Stimulated activated naive CD8-positive, alpha-beta T cell treated with anti-CD3 and anti-CD28 coated beads, Interleukin-15, Interleukin-2, amounts not matched to agents 100 U/mL and 50 U/mL, for 24 hours (primary cell): ENCODE measurements at places on chromosomes 6 and 20.

DNA sequence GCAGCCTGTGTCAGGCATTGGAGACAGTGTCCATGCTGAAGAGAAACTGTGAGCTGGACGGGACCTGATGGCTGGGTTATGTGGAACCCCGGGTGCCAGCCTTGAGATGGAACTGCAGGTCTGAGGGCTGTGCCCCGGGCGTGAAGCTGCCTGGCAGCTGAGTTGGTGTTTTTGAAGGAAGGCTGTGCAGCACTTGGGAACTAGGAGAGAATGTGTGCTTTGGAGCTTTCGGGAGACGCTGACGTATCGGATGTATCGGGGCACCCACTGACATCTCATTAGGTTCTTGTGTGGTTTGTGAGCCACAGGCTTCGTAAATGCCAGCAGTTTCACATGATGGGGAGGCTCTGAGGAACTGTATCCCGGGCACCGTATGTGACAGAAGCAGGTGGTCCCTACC, 2.2 kb downstream of the DLGAP4 start:
- DNase-seq, result no peak

- no peak for DNase-seq
These were observed 37.3 kb downstream of the TFEB start for GRCh38 chr6:41697861-41698781.

DNA sequence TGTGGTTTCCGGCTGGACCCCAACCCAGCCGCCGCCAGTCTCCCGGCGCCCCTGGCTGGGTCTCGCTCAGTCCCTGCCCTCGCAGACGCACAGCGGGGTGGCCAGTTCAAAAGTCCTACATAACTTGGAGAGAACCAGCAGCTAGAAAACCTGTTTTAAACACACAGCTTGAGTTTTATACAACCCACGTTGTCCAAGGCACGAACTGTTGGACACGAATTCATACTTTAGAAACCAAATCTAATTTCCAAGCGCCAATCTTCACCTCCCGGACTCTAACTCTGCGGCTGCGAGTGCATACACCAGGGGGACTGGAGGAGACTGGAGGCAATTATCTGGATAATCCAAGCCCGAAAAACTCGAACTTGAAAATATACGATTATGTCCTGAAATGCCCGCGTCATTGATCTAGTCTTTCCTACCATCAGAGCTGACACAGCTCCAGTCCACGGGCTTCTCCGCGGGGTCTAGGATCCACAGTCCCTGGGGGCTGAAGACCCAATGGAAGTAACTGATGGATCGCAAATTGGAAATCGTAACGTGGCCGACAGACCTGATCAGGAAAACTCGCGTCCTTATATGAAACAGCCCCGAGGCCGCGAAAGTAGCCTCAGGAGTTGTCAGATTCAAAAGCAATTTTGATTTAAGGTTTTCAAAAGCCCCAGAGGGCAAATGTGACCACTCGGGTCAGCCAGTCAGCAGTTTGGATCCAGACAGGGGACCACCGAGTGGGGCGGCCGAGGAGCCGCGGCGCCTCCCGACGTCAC, 843 bp upstream of the HEY2 start:
- no peak for DNase-seq

GRCh38 chr6:126307849-126308248, 32.1 kb upstream of the CENPW start:
- no peak for DNase-seq

DNA sequence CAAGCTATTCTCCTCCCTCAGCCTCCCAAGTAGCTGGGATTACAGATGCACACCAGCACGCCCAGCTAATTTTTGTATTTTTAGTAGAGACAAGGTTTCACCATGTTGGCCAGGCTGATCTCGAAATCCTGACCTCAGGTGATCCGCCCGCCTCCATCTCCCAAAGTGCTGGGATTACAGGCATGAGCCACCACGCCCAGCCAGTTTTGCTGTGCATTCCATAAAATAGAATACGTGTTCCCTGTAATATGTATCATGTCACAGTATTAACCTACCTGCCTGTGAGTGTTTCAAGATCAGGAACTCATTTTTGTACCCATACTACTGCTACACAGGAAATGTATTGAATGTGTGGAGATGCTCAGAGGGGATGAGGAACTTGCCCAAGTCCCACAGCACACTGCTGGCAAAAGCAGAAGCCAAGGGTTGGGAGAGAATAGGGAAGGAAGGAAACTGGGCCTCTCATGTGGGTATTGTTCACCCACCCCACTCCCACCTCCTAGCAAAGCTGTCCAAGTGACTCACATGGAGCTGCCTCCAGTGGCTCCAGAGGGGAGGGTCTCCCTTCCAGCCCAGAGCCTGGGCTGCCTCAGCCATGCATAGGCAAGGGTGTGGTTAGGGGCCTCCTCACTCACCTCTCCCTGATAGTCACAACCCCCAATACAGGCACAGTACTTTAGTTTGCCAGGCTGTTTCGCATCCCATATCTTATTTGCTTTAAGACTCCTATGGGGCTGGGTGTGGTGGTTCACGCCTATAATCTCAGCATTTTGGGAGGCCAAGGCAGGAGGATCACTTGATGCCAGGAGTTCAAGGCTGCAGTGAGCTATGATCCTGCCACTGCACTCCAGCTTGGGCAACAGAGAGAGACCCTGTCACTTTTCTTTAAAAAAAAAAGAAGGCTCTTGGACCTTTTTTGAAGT, 9.4 kb downstream of the HM13 start:
- no peak for DNase-seq

DNA sequence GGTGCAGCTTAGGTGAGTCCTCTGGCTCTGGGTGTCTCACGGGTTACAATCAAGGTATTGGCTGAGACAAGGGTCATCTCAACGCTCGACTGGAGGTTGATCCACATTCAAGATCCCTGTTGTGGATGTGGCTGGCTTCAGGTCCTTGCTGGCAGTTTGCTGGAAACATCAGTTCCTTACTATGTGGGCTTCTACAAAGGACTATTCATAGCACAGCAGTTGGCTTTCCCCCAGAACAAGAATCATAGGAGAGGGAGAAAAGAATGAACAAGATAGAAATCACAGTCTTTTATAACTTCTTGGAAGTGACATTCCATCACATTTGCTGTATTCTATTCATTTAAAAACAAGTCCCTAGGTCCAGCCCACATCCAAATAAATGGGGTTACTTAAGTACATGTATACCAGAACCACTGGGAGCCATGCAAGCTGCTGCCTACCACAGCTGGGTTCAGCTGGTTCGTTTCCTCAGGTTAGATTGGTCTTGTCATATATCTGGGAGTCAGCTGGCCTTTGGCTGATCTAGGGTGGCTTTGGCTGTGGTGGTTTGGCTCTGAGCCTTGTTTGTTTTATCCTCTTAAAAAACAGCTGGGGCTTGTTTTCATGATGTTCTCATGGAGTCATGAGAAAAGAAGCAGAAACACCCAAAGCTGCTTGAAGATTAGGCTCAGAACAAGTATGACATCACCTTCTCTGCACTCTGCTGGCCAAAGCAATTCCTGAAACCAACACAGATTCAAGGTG, 433.2 kb upstream of the SPTLC3 start:
- no peak for DNase-seq

- no peak for DNase-seq
These were observed 34.4 kb downstream of the SAMD3 start for GRCh38 chr6:130188207-130188899.

DNA sequence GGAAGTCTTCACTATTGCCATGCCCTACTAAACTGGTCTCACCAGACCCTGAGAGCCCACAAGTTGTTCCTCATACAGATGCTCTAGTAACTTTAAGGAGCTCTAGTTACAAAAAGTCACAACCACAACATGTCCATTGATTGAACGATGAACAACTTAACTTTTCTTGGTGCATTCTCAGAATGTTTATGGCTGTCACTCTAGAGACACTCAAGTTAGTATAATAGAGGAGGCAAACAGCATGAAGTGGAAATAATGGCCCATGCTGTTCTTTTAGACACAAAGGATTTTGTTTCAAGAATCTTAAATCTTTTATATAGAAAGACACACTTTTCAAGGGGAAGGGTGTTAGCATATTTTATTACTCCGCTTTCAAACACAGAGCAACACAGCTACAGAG, 934.4 kb downstream of the HACE1 start:
- no peak for DNase-seq

DNA sequence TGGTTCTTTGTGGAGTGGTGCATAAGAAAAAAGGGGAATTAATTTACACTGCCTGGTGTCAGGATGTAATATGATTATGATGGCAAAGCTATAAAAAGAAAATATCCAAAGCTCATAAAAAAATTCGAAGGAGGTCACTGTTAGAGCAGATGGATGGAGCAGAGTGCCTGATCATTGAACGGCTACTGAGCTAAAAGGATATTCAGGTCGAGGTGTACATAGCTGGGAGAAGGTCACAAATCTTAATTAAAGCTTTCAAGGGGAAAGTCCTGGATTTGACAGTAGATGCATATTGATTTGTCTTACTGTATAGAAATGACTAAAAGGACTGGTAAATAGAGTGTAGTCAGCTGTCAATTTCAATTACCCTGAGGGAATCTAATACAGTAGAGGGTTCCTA, 84.4 kb downstream of the PKIB start:
- DNase-seq, result no peak
